ENCODE measurements at places on chromosomes 4 and X. TPM values are rescaled to one million over a fixed set of nuclear protein-coding genes. Genes with fewer than 3 reads are reported as not detected.

Gene DMRTC1
- total RNA-seq, result not detected

DNA sequence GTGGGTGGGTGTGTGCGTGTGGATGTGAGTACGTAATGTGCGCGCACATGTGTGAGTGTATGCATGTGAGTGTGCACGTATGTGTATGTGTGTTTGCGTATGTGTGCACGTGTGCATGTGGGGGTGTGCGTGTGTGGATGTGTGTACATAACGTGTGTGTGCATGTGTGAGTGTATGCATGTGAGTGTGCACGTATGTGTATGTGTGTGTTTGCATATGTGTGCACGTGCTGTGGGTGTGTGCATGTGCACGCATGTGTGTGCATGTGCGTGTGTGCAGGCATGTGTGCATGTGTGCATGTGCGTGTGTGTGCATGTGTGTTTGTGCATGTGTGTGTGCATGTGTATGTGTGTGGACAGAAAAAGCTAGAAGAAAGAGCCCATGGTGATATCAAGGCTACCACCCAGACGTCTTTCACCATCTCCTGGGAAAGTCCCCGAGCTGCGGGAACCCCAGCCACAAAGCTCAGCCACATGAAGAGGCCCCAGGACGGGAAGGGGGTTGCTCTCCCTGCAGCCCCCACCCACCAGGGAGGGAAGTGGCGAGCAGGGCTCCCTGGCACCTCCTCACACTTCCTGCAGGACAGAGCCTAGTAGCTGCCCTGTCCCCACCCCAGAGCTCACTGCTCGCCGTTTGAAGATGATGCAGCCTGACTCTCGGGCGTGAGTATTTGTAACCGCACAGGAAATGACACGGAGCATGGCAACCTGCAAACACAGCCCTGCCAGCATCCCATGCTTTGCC lies 108.3 kb downstream of the DCTD start:
- no peak overlapping the region for H3K27ac ChIP-seq
- no peaks in the 10 kb centered on the region for H3K36me3 ChIP-seq
- DNase-seq, result no peak
- no peak overlapping the region for H3K4me3 ChIP-seq

DNA sequence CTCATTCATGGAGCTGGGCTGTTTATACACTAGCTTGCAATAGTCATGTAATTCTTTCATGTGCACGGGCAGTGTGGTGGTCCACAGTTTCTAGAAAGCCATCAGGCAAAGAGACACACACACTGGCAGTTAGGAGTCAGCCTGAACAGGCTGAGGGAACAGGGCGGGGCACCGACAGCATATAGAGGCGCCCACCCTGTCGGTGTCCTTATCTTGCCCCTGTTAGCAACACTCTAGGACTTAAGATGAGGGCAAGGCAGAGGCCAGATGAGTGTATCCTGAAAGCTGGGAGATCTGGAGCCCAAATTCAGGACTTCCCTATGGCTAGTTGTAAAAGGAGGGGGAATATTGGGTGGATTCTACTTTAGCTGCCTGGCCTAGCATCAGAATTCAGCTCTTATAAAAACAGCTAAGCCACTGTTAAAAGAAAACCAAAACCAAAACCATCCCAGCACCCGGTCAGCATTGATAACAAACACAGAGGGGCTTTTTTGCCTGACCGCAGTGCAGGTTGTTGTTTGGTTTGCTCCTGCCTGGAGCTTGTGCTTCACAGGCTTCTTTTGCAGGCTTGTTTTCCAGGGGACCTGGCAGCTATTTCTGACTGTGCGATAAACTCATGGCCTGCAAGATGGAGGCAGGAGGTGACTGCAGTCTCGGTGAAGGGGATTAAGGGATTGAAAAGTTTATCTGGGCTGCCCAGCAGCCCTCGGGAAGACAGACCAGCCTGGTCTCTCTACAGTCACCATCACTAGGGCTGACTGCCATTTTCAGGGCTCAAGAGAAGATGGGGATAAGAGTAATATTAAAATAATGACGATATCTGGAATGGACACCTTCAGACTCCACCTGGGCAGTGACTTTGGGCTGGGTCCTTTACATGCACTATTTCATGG lies 638.9 kb downstream of the MID1IP1 start:
- no peaks in the 10 kb centered on the region for H3K4me1 ChIP-seq
- DNase-seq, result no peak
- no peaks in the 10 kb centered on the region for H3K27me3 ChIP-seq

DNA sequence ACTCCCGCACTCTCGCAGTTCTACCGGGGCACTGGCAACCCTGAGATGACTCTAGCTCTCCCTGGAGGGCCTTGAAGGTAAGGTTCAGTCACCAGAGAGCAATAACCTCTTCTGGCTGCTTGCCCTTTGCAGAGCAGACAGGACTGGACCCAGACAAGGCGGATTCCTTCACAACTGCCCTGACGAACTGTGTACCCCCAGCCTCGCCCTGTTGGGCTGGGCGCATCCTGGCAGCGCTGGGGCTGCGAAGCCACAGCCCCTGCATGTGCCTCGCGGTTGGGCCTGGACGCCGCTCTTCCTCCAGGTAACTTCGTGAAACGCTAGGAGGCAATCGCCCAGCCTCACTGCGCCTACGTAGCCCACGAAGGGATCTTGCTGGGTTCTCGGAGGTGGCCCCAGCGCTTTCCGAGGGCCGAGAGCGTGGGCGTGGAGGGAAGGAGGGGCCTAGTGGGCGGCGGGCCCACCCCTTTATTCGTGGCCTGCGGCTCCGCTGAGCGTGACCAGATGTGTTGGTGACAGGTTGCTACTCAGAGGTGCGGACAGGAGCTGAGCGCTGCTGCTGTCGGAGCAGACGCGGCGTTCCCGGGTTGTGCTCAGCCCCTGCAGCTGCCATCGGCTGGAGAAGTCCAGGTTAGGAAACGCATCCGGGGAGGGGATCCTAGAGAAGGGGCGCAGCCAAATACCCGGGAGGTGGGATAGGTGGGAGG lies 1.9 kb upstream of the MAMLD1 start:
- peaks cover 5% of the 10 kb centered on the region for H3K27me3 ChIP-seq
- H3K27ac ChIP-seq, result no peak overlapping the region
- H3K4me1 ChIP-seq, result peaks cover 12% of the 10 kb centered on the region
- peak overlapping the region; percentile 63 for H3K4me3 ChIP-seq
- peak; percentile 38 for DNase-seq

DNA sequence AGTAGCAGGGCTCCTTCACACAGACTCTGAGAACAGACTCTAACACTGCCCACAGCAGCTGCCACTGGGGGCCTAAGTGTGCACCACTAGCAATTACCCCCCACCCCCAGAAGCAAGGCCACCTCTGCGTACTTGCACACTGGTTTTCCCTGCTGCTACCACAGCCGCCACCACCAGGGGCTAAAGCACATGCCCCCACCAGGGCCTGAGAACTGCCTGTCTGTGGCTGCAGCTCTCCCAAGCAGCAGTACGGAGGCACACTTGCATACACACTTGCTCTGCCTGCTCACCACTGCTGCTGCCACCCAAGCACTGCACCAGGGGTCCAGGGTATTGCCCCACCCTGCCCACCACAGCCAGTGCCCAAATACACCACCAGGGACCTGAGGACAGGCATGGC lies 59.6 kb downstream of the SCML2 start:
- no peak for DNase-seq
- no peak overlapping the region for H3K27ac ChIP-seq
- H3K27me3 ChIP-seq, result no peaks in the 10 kb centered on the region
- H3K4me1 ChIP-seq, result no peaks in the 10 kb centered on the region
- no peaks in the 10 kb centered on the region for H3K36me3 ChIP-seq

DNA sequence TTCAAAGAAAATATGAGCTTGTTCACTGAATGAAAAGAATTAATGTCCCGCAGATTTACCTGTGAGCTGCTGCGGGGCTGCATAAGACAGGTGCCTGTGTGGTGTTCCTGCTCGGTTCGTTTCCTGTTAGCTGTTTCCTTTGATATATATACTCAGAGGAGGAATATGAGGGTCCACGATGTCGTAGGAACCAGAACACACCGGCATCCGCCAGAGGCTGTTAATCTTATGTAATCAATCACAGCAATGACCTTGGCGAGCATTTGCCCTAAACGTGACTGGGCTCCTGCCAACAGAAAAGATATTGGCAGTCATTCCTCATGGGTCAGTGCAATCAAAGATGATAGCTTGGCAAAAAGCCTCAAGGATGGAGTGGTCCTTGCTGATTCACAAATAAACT lies 260.1 kb downstream of the EVC2 start:
- no peaks in the 10 kb centered on the region for H3K27me3 ChIP-seq

DNA sequence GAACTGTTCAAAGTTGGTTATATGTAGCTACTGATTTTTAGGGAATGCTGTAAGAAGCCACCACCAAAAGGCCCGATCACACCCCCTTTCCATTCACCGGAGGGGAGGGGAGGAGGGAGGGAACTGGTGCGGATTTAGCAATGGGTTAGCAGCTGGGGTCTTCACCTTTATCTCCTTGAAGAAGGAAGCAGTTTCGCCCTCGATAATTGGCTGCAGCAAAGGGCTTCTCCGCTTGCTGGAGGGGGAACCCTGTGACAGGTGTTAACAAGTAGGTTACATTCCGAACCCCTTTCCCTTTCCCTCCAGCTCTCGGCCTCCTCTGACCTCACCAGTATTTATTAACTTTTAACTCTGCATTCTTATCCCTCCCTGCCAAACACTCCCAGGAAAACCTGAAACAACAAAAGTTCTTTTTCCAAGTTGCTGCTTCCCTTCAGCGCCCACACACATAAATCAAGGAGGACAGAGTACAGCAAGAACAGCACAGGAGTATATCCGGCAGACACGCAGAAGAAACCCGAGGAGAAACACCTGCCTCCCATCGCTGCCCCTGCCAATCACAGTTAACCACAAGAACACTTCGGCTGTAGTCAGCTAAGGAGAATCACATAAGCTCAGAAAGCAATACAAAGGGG lies 39.8 kb upstream of the NAP1L5 start:
- H3K27ac ChIP-seq, result no peak overlapping the region
- H3K36me3 ChIP-seq, result peaks cover 37% of the 10 kb centered on the region
- peaks cover 19% of the 10 kb centered on the region for H3K4me1 ChIP-seq
- no peak for DNase-seq
- H3K4me3 ChIP-seq, result no peak overlapping the region
- no peaks in the 10 kb centered on the region for H3K27me3 ChIP-seq

Gene STAP1
- total RNA-seq, result 3.4 TPM

Gene GRIA3
- total RNA-seq, result 0.47 TPM

DNA sequence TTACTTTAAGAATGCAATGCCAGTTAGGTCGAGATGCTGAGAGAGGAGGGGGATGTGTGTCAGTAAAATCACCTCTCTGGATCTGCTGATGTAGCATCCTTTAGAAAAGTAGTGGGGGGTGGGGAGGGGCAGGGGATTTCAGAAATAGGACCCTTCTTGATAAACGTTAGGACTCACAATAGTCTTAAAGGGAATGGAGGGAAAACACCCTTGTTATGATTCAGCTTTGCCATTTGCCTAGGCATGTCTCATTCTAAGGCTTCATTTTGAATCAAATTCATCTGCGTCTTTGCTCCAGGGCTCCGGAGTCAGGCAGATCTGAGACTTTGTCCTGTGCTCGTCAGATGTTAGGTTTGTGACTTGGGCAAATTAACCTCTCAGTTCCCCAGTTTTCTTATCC lies 879 bp downstream of the SH2D1A start:
- DNase-seq, result no peak
- no peaks in the 10 kb centered on the region for H3K27me3 ChIP-seq
- H3K27ac ChIP-seq, result no peak overlapping the region
- peak overlapping the region; percentile 23 for H3K4me3 ChIP-seq
- no peaks in the 10 kb centered on the region for H3K36me3 ChIP-seq
- H3K4me1 ChIP-seq, result no peaks in the 10 kb centered on the region

- no peak overlapping the region for H3K27ac ChIP-seq
- H3K4me1 ChIP-seq, result no peaks in the 10 kb centered on the region
- DNase-seq, result no peak
- no peak overlapping the region for H3K4me3 ChIP-seq
- no peaks in the 10 kb centered on the region for H3K36me3 ChIP-seq
Observed at GRCh38 chr4:36445480-36445879, 164.1 kb downstream of the DTHD1 start.

- no peak overlapping the region for H3K27ac ChIP-seq
- H3K4me1 ChIP-seq, result no peaks in the 10 kb centered on the region
- no peak for DNase-seq
- H3K4me3 ChIP-seq, result no peak overlapping the region
- no peaks in the 10 kb centered on the region for H3K36me3 ChIP-seq
Observed at GRCh38 chr4:75881476-75881875, 20.8 kb downstream of the PPEF2 start.

GRCh38 chr4:61924131-61924530 lies 724.0 kb downstream of the ADGRL3 start:
- DNase-seq, result no peak
- no peak overlapping the region for H3K4me3 ChIP-seq
- peaks cover 8% of the 10 kb centered on the region for H3K4me1 ChIP-seq
- H3K36me3 ChIP-seq, result no peaks in the 10 kb centered on the region
- H3K27ac ChIP-seq, result no peak overlapping the region

DNA sequence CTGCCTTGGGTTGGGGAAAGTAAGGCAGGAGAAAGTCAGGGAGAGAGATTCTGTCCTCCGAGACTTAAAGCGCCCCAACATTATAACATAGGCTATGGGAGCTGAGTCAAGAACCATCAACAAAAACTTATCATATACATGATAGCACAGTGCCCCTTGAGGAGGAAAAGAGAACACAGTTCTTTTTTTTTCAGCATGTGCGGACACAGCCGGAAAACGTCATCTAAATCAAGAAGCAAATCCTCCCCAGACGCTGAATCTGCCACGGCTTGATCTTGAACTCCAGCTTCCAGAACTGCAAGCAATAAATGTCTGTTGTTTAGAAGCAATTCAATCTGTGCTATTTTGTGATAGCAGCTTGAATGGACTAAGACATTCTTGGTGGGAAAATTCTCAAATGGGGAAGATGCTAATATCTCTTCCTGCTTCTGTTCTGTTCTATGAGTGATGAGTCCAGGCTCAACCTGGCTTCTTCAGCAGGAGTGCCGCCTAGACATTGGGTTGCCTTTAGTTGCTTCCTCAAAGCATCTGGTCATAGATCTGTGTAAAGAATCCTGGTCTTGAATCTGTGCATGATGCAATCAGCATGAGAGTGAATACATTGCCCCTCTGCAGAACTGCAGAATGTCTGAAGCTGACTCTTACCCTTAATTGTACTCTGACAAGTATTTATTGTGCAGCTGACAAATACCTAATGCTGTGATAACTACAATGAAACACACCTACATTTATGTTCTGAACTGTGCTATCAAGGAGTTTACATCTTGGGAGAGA lies 549.8 kb upstream of the PRKX start:
- DNase-seq, result no peak
- no peaks in the 10 kb centered on the region for H3K36me3 ChIP-seq
- H3K27me3 ChIP-seq, result no peaks in the 10 kb centered on the region
- no peak overlapping the region for H3K27ac ChIP-seq

DNA sequence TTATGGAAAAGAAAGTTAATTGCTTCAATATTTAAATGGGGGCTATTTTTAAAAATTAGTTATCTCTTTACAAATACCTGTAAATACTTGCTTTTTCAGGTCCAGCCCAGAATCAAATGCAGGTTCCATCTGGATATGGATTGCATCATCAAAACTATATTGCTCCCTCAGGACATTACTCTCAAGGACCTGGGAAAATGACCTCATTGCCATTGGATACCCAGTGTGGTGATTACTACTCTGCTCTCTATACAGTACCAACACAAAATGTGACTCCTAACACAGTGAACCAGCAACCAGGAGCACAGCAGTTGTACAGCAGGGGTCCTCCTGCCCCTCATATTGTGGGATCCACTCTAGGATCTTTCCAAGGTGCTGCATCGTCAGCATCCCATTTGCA lies 29.2 kb downstream of the SEC24B start:
- H3K4me3 ChIP-seq, result no peak overlapping the region
- H3K4me1 ChIP-seq, result no peaks in the 10 kb centered on the region
- H3K27me3 ChIP-seq, result no peaks in the 10 kb centered on the region
- no peak overlapping the region for H3K27ac ChIP-seq
- peaks cover 31% of the 10 kb centered on the region for H3K36me3 ChIP-seq
